GM12892 (cell line): ENCODE measurements at places on chromosomes 11 and 22.
A peak's percentile ranks its signal among the peaks of the same experiment; 100 is the strongest.

DNA sequence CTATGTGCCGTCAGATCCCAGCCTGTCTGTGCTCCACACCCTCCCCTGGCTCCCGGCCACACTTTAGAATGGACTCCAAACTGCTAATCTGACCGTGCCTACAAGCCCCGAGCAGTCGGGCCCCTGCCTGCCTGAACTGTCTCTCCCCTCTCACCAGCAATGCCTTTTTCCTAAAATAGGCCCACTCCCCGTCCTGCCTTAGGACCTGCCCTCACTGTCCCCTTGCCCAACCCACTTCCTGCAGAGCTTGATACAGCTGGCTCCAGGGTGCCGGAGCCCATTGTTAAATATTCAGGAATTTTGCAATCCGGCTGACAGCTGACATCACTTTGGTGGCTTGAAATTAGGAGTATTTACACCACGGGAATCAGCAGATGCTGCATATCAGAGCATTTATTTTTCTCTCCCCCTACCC is 21.4 kb downstream of the MN1 start:
- no peak for DNase-seq

DNA sequence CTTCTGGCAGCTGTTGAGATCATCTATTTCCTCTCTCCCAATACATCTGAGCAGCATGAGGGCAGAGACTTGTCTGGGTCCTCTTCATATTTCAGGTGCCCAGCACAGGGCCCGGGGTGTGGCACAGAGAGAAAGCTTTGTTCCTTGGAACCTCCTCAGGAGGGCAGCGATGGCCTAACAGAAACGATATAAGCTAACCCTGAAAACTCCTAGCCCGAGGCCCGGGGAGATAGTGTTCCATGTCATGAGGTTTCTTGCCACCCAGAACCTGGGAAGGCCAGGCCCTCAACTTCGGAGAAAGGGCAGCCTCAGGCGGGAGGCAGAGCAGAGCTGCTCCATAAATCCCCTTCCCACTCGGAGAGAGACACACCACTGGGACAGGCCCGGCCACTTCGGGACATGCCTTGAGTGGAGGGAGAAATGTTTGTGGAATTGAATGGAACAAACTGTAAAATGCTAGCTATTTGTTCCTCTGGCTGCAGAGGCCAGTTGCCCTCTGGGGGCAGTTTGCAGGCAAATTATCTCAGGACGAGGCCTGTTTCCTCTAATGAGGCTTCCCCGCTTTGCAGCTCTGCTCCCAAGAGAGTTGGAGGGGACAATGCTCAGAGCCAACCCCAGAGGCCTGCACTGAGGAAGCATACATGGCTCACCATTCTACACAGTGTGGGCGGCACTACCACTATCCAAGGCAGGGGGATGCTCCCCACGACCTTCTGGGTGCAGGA is 11.6 kb downstream of the ARRB1 start:
- DNase-seq, result no peak

- DNase-seq, result no peak
These were observed 83.5 kb downstream of the ACER3 start for GRCh38 chr11:76944225-76944624.

DNA sequence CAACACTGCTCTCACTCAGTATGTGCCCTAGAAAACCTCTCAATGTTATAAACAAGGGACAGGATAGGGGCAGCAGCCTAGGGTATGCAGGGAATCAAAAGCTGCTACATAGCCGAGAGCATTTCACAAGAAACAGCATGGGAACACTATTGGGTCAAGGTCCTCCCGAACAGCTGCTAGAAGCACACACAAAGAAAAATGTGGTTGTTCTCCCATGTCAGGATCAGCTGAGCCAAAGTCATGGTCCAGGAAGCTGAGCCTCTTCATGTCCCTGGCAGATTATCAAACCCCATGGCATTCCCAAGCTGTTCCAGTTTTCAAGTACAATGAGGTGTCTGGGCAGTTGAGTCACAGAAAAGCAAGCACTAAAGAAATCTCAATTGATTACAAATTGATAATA is 21.0 kb upstream of the GDPD4 start:
- DNase-seq, result no peak

GRCh38 chr11:128827191-128827893 is 39.8 kb downstream of the KCNJ1 start:
- no peak for DNase-seq

GRCh38 chr11:32895471-32895870 is 2.9 kb downstream of the QSER1 start:
- DNase-seq, result no peak

DNA sequence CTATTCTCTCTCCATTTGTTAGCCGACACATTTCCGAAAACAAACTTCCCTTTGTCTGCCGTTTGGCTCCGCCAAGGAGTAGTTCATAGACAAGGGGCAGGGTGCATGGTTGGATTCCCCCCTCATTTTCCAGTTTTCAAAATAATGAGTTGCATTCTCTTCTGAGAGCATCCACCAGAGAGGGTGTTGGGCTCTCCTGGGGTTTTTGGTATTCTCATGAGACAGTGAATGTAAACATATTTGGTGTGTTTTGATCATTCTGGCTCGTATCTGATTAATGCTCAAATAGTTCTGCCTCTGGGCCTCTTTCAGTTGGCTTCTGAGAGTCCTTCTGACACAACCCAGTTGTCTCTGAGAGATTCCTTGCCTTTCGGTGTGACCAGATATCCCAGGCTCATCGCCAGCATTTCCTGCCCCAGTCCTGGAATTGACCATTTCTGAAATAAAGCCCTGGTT is 21.7 kb downstream of the GRAMD4 start:
- DNase-seq, result no peak

DNA sequence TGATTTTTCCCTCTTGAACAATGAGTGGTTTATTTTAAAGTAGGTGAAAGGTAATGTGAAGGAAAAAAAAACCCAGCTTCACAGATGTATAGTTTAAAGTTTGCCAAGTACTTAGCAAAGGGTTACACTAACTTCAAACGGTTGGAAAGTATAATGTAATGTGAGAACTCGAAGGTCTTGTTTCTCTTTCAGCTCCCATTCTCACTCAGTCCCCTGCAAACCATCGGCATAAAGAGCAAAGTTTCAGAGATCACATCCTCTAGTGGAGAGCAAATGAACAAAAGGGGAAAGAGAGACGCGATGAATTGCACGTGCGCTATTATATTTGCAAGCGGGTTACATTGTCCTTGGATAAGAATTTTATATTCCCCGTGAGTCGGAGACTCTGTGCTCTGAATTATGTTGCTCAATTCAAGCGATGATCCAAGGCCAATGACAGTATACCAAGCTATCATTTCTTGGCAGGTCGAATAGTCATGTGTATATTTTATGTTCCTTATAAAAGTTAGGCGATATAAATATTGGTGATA is 37.6 kb upstream of the BIRC3 start:
- DNase-seq, result peak; percentile 19

GRCh38 chr11:113681282-113681681 is 24.8 kb downstream of the TMPRSS5 start:
- DNase-seq, result no peak

GRCh38 chr11:14906578-14906977 is 14.5 kb upstream of the CYP2R1 start:
- DNase-seq, result no peak

- peak; percentile 62 for DNase-seq
These were observed 7.3 kb downstream of the CABP7 start for GRCh38 chr22:29727131-29727523.

DNA sequence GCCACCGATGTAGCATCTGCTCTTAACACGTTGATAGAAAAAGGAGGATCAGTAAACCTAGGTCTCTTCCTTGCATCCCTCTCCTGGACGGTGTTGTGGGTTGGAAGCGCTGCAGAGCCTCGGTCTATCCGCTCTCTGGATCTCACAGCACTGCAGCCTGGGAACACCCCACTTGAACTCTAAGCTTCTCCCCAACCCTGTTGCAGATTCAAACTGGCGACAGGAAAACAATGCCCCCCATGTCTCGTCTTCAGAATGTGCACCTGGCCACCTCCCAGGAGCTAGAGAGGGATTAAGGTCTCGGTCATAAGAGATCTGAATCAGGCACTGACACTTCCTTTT is 454 bp downstream of the TMEM218 start:
- DNase-seq, result no peak

- no peak for DNase-seq
These were observed 6.2 kb downstream of the TEAD1 start for GRCh38 chr11:12680246-12680939.

GRCh38 chr22:25235547-25236290 is 16.3 kb downstream of the CRYBB2 start:
- DNase-seq, result peak; percentile 96

- DNase-seq, result no peak
These were observed 19.4 kb upstream of the LRRC55 start for GRCh38 chr11:57162179-57162898.

DNA sequence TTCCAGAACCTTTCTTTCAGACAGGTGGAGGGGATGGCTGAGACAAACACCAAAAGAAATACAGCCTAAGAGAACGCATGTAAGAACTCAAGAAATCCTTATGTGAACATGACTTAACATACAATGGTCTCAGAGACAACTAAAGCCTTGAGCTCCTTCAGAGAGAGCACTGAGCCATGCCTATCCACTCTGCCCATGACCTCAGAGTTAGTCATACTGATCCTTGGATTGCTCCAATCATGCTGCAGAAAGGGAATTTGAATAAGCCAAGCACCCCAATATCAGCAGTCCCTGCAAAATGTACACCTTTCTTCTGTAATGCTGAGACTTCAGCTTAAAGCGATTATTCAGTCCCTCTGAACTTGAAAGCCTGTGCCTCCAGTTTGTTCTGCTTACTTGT is 43.2 kb upstream of the CHKA start:
- no peak for DNase-seq

DNA sequence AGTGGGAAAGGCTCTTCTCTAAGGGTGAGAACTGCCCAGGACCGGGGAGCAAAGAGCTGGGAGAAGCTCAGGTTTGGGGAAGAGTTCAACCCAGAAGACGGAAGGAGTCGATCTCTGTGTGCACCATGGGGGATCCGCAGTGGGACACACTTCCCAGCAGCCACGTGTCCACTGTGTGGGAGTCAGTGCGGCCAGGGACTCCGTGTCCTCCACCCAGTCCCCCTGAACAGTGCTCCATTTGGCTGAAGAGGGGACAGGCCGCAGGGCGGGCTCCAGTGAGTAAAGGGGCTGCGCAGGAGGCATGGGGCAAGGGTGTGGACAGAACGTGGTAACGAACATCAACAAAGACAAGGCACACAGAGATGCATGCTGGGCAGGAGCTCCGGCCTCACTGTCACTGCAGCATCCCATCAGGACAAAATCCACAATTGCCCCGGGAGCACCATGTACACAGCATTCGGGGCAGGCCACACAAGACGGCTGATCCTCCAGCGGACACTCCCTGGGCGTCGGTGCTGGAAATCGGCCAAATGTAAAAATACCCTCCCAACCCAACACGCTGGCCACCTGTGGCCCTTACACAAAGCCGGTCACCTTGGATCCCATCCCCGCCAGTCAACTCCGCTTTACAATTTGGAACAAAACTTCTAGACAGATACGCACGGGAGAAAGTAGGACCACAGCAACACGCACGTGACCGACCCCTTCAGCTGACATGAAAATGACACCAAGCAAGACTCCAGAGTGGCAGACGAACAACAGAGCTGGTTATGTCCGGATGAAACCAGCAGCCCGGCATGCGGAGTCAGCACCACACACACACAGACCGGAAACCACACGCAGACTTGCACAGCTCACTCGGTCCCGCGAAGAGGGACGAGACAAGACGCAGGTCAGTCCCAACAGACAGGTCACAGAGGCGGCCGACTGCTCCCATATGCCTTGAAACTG is 366.8 kb downstream of the SHANK2 start:
- DNase-seq, result no peak

DNA sequence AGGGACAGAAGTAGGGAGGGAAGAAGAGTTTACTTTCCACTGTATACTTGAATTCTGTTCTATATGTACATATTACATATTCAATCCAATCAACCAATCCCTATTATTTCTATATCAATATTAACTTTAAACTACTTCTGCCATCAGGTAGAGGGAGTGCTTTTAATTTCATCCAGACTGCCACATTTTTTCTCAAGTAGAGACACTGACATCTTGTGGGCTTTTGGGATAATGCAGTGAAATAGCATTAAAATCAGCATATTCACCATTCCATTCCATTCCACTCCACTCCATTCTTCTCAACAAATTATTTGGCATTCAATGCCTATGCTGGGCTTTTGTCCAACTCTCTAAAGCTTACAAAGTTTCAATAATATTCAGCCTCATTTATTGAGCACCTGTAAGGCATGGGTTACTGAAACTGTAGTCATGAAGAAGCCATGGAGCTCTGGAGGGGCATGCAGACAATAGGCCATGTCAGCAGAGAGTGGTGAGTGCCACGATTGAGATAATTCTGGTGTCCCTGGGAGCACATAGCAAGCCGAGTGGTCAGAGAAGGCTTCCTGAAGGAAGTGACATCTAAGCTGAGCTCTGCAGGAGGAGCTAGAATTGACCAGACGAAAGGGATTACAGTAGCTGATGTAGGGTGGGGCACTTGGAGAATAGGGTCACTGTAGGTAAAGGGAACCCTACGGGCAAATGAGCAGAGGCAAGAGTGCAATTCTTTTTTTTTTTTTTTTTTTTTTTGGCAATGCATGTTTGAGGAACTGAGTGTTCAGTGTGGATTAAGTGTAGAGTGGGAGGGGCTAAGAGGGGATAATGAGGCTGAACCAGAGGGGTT is 12.8 kb upstream of the CLPB start:
- no peak for DNase-seq

DNA sequence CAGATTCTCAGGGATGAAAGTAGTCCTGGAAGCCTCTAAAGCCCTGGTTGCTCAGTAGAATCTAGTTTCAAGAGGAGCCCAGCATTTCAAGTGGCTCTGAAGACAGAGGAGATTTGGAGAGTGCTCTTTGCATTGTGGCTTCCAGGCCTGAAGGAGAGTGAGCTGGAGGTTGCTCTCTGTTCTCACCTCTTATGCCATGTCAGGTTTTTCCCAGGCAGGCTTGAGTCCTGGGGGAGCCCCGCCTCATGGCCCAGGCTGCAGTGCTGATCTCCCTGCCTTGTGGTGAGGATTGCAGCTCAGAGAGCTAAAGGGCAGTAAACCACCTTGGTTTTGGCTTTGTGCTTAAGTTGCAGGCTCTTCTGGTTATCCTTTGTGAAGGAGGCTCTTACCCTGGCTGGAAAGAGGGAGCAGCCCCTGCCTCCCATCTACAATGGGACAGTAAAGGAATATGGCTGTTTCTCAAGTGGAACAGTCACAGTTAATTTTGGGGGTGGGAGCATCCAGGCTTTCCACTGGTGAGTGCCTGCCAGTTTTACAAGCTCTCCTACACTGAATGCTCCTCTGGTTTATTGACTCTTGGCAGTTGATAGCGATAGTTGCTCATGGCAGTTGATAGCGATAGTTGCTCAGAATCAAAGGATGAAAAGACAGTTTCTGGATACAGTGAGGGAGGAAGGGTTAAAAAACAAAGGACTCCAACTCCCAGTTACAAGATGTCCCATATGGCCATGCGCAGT is 32.6 kb downstream of the RCOR2 start:
- no peak for DNase-seq

DNA sequence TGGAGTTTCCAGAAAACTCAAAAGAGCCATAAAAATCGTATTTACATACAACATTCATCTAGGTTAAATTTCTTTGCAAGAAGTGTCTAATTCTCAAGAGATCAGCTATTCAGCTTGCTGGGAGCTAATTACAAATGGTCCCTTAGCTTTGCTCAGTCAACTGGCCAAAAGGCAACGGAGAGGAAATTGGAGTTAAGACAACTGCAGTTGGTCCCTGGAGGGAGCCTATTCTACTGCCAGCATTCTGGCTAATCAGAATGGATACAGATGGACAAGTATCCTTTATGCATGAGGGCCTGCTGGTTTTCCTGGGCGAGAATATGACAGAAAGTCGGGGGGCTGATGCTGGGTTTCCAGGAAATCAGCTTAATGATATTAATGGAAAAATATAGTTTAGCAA is 45.5 kb downstream of the KCNJ1 start:
- no peak for DNase-seq

GRCh38 chr22:44668190-44668885 is 33.7 kb upstream of the PRR5 start:
- no peak for DNase-seq

- no peak for DNase-seq
These were observed 56.8 kb downstream of the CADM1 start for GRCh38 chr11:115447273-115447864.
